ENCODE measurements at places on chromosomes 7 and 10. TPM values are rescaled to one million over a fixed set of nuclear protein-coding genes. Genes with fewer than 3 reads are reported as not detected.

The ZC3HAV1L gene
- polyA plus RNA-seq, result 14.6 TPM

The TMEM273 gene
- 7.1 TPM for polyA plus RNA-seq

The CFAP70 gene
- polyA plus RNA-seq, result 1.9 TPM

The FAM131B gene
- 2.3 TPM for polyA plus RNA-seq

The HOXA4 gene
- polyA plus RNA-seq, result 12.7 TPM

The ACTR3C gene
- 1.5 TPM for polyA plus RNA-seq

The FOXI2 gene
- 0.20 TPM for polyA plus RNA-seq

The DMBT1 gene
- polyA plus RNA-seq, result not detected

The IFIT1B gene
- 0.69 TPM for polyA plus RNA-seq

DNA sequence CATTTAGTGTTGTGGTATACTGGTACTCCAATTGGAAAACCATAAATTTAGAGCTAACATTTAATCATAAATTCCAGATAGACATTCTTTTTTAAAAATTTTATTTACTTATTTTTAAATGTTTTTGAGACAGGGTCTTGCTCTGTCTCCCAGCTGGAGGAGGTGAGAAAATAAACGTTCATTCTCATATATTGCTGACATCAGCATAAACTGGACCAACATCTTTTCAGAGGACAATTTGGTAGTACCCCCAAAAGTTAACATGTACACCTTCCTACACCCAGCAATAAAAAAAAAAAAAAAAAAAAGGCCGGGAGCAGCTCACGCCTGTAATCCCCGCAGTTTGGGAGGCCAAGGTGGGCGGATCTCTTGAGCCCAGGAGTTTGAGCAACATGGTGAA lies 5.2 kb downstream of the TAS2R60 start:
- no peak for DNase-seq

- peak; percentile 59 for DNase-seq
These were observed 29.8 kb downstream of the MTURN start for GRCh38 chr7:30164567-30164966.

- DNase-seq, result peak; percentile 43
These were observed 77.4 kb downstream of the PPP1R17 start for GRCh38 chr7:31764462-31764861.

- no peak for DNase-seq
These were observed 494.5 kb downstream of the DNAJB6 start for GRCh38 chr7:157831143-157831905.

GRCh38 chr7:65796205-65796604 lies 76.7 kb upstream of the VKORC1L1 start:
- DNase-seq, result no peak

- no peak for DNase-seq
These were observed 27.5 kb downstream of the KCNH2 start for GRCh38 chr7:150950496-150951180.

DNA sequence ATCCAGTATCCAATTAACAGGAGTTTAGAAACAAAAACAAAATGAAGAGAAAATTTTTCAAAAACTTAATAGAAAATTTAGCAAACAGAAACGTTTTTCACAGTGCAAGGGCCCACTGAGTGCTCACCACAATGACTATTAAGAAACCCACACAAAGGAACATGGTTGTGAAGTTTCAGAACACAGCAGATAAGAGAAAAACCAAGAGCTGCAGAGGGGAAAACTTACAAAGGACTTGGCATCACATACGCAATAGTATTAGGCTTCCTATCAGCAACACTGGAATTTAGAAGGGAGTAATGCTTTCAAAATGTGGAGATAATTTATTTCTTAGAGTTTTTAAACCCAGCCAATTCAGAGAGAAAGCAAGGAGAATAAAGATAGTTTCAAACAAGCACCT lies 1.7 kb upstream of the C7orf25 start:
- no peak for DNase-seq

- no peak for DNase-seq
These were observed 167.0 kb downstream of the CDK14 start for GRCh38 chr7:90763108-90763507.

- DNase-seq, result no peak
These were observed 174.6 kb downstream of the PIP4K2A start for GRCh38 chr10:22539579-22540298.

DNA sequence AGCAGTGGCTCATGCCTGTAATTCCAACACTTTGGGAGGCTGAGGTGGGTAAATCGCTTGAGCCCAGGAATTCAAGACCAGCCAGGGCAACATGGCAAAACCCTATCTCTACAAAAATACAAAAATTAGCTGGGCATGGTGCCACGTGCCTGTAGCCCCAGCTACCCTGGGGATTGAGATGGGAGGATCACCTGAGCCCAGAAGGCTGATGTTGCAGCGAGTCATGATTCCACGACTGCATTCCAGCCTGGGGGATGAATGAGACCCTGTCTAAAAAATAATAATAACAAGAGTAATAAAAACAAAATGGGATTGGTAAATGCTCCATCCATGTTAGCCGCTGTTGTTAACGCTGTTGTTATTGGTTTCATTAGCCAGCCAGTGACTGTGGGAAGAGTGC lies 1.3 kb upstream of the HKDC1 start:
- no peak for DNase-seq

GRCh38 chr10:115001506-115002381 lies 63.7 kb downstream of the TRUB1 start:
- DNase-seq, result peak; percentile 42

GRCh38 chr10:127089446-127089845 lies 106.9 kb downstream of the INSYN2A start:
- DNase-seq, result no peak

DNA sequence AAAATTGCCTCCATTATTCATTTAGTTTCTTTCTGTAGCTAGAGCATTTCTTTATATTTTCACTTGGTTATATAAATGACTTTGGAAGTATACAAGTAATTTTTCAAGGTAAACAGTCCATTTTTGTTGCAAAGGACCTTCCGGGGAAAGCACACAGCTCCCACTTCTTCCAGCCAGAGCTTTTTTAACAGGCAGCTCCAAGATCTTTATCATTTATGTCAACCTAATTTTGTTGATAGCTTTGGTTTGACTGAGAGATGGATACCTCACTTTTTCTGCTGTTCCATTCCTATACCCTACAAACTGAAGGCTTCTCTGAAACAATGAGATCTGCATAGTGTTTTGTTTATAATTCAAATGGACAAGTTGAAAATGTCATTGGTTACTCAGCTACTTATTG lies 49.3 kb upstream of the RAB11FIP2 start:
- no peak for DNase-seq

DNA sequence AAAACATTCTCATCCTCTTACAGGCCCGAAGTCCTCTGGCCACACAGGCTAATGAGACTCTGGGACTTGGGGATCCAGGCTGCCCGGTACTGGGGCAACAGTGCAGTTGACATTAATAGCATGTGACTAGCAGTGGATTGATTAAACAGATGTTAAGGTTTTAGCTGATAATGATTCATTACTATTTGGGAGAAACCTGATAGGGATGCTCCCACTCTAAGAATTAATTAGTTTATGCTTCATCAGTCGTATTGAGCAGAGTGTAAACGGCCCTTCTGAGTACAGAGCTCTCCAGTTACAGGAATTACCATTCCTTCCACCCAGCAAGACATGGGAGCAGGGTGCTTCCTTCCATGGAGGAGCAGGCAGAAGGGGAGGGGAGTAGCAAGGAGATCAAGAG lies 82.7 kb downstream of the RPS24 start:
- DNase-seq, result no peak

DNA sequence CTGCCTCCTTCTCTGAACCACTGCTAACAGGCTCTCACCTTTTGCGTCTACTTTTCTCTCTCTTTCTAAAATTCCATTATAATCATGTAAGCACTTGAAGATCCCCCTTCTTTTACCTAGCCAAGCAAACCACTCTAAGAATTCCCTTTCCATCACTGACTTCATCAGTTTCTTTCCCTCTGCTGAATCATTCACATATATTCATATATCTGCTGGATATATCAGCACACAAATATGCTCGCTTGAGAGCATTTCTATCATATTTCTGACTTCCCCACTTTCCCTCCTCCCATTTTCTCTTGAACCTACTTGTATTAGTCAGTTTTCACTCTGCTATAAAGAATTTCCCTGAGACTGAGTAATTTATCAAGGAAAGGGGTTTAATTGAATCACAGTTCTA lies 84.2 kb upstream of the LRRN3 start:
- DNase-seq, result no peak

DNA sequence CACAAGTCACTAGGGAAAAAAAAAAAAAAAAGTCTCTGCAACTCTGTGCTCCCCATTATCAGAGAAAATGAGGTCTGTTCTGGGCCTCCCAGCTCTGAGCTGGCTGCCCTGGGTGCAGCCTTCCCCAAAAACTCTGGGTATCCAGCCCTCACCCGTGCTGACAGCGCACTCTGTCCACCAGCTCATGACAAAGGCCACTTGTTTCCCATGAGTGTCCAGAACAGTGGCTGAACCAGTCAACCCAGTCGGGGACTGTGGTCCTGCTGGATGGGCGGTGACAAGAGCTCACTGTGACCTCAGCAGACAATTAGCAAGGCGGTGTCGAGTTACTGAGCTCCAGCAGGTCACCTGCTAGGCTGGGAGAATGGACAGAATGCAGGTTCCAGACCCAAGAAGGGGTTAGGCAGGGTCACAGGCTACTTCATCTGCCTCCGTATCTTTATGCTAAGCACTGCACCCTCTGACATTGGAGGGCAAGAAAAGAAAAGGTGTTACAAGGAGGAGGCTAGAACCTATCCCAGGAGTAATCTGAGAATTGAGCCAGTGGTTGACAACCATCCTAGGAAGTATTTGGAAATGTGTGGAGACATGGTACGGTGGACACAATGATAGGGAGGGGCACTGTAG lies 37.2 kb downstream of the DLG5 start:
- DNase-seq, result no peak

DNA sequence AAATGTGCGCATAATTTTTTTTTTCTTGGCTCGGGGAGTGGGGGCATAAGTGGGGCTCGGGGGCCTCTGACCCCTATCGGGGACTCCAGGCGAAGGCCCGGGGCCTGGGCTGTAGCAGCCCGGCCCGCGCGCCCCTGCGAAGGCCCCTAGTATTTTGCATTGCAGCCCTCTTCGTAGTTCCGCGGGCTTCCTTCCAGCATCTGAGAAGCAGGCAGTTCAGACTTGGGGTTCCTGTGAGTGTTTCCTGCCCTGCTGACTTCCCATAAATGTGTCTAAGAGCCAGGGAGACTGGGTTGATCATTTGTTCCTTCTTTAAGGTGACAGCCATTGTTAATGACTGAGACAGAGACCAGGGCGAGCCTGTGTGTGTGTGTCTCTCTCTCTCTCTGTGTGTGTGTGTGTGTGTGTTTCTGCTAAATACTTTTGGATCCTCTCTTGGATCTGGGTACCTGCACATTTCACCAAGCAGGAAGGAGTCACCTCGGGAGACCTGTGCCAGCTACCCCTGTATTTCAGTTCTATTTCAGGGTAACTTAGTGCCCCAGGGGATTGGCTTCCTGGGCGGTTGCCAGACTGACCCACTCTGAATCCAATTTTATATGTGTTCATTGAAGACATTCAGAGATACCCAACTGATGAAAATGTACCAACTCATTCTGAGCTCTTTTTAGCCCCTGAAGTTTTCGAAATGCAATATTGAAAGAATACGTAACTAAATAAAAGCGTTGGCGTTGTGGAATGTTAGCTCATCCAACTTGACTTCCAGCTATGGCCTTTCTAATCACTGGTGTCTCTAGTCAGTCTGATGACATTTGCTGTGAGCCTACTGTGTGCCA lies 805 bp downstream of the MSRB2 start:
- peak; percentile 78 for DNase-seq

- peak; percentile 45 for DNase-seq
These were observed 588.1 kb upstream of the SEMA3D start for GRCh38 chr7:85774986-85775385.

GRCh38 chr10:124182088-124182541 lies 88.7 kb upstream of the CHST15 start:
- DNase-seq, result no peak

DNA sequence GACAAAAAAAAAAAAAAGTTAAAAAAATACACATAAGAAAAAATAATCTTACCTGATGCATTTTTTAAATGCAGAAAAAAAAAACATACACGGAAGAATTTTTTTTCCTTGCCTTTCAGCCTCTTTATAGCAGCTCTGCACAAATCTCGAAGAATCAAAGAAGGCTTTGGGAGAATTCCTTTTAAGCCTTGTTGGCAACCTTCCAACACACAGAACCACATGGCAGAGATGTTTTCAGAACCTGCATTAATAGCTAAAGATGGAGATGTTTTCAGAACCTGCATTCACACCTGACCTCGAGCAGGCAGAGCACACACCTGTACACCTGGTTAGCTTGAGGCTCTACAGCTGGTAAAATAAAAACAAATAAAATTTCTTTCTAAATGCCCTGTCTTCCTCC lies 65.6 kb downstream of the DOCK4 start:
- DNase-seq, result no peak

DNA sequence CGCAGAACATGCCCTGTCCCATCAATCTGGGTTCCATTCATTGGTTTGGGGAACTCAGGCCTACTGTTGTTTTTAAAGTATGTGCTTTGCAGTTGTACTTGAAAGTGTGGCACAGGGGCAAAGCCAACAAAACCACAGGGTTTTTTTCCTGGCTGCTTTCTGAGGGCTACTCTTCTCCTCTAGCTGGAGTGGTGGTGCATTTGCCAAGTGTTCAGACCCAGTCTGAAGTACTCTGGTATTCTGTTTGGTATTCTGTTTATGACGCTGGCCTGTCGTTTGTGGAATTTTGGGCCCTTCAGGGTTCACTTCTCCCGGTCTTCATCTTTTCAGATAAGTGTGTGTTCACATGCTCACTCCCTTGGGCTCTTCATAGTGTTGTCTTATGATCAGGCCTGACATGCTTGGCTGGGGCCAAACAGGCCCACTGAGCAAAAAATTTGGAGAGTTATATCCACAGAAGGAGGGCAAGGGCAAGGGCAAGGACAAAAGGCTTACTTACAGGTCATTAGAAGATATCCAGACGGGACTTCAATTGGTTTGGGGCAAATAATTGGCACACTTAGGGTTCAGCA lies 26.3 kb downstream of the SLC26A4 start:
- DNase-seq, result no peak

DNA sequence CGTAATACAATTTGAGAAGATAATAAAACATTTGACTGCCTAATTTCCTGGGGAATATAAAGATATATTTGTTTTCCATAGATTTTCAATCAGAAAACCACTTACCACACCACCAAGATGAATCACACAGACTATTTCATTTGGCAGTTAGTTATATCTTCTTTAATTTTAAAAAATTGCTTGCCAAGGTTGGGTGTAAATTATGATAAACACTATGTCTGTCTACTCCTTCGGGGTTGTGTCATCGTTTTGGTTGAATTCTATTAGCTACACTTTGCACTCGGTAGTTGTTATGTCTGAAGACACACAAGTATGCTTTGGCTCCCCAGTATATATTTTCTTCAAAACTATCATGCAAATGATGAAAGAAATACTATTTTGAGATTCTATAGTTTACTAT lies 594.8 kb upstream of the SEMA3D start:
- DNase-seq, result no peak

DNA sequence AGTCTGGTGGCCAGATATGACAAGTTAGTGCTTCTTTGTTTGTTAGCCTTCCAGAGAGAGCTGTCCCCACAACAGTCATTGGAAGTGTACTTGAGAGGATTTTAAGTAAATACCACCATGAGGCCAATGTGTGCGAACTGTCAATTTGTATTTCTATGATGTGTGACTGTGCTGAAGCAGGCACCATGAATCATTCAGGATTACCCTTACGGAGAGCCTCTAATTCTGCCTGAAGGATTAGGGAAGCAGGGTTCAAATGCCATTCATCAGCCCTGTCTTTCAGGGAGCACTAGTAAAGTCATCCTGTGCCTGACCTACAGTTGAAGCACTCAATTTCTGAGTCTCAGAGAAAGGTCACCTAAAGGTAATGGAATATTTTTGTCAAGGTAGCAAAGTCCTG lies 109.3 kb downstream of the GATA3 start:
- DNase-seq, result no peak
